ENCODE measurements at places on chromosomes 7 and 10.

DNA sequence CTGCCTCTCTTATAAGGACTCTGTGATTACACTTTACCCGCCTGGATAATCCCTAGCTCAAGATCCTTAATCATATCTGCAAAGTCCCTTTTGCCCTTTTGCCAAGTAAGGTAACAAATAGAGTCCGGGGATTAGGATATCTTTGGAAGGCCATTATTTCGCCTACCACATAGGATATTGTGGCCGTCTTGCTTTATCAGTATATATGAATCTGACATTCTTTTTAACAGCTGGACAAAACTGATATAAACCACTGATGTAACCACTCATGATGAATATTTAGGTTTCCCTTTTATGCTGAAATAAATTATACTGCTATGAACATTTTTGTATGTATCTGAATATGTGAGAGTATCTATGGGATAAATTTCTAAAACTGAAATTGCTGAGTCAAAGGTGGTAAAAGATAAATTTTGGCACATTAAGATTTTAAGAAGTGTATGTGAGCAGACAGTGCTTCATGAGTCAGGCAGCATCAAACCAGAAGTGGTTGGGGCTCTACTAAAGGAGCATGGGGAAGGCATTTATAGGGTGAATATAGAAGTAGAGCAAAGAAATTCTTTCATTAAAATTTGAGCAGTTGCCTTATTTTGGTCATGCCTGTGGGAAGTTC, 44.7 kb downstream of the AVL9 start:
- peak; percentile 94 for ATAC-seq

- peak; percentile 52 for ATAC-seq
Observed at GRCh38 chr10:129030996-129031843, 435.8 kb upstream of the MGMT start.

DNA sequence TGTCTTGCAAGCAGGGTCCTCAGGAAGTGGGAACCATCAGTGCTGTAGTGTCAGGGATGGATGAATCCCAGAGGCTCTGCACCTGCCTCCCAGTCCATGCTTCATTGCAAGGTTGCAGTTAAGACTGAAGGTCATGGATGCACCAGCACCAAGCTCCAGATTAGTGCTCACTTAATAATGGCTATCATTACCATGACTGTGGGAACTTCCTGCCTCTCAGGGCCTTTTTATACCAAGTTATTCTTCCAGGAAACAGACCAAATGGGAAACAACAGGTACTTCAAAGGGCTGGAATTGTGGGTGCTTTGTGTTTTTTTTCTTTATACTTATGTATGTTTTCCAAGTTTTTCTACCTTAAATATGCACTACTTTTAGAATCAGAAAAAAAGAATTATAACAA, 197.7 kb downstream of the CYP26A1 start:
- ATAC-seq: no peak

DNA sequence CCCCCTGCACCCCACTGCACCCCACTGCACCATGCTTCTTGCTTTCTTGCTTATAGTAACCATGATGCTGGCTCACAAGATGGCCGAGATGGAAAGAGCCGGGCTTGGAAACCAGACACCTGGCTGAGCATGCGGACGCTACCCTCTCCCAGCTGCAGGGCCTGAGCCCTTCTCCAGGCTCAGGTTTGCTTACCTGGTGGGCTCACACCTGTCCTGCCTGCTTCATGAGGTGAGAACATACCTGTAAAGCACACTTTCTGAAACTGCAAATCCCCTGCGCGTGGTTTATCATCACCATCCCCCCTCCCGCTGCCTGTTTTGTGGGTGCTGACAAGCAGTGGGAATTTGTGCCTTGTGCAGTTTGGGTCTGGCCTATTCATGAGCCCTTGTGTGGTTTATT, 302.7 kb downstream of the GLRX3 start:
- ATAC-seq: no peak

- no peak for ATAC-seq
Observed at GRCh38 chr7:119664601-119665000, 608.4 kb upstream of the KCND2 start.

- ATAC-seq: no peak
Observed at GRCh38 chr7:70334871-70335270, 736.6 kb downstream of the AUTS2 start.

DNA sequence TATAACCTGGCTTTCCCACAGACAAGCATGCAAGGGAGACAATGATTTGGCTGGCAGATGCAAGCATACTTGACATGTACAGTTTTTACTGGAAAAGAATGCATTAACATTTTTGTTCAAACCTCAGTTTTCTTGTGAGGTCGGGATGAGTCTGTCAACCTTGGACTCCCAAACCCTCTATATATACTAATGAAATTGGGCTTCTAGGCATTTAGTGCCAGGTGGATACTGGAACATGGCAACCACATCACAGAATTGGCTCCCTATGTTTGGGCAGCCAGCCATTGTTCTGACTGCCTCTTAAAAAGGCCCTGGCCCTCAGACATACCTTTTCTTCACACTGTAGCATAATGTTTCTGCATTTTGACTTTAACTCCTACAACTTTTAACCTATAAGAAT, 39.1 kb downstream of the CDK6 start:
- ATAC-seq: no peak

DNA sequence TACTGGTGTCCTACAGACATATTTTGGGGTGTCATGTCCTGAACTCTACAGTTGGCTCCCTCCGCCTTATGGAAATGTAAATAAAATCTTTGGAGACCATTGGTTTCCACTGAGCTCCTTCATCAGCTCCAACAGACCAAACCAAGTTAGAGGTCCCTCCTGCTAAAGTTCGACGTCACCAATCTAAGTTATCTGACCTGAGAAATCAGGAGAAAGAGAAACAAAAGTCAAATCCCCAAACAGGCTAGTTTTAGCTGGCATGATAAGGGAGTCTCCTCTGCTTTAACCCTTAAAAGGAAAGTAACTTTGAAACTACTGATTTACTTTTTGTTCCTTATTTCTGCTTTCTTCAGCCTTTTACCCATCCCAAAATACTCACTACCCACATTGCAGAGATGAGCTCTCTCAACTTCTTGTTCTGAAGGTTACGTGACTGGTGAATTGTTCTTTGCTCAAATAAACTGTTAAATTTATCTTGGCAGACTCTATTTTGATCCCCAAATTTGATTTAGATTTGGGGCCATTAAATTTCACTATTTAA, 39.9 kb downstream of the AVL9 start:
- ATAC-seq: no peak

DNA sequence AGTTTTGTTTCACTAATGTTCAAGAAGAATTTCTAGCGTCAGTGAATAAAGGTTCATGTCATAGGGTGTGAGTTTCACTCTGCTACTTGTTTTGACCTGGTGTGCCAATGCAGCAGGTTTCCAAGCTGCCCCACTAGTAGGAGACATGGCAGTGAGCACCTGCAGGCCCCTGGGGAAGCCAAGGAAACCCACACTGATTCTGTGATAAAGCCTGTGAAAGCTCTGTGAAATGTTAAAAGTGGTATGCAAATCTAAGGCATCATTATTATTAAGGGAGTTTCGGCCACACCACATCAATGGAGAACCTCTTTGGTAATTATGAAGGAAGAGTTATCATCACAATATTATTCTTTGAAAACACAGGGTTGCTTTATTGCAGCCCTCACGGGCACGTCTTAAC, 46.4 kb downstream of the ABCB5 start:
- no peak for ATAC-seq

DNA sequence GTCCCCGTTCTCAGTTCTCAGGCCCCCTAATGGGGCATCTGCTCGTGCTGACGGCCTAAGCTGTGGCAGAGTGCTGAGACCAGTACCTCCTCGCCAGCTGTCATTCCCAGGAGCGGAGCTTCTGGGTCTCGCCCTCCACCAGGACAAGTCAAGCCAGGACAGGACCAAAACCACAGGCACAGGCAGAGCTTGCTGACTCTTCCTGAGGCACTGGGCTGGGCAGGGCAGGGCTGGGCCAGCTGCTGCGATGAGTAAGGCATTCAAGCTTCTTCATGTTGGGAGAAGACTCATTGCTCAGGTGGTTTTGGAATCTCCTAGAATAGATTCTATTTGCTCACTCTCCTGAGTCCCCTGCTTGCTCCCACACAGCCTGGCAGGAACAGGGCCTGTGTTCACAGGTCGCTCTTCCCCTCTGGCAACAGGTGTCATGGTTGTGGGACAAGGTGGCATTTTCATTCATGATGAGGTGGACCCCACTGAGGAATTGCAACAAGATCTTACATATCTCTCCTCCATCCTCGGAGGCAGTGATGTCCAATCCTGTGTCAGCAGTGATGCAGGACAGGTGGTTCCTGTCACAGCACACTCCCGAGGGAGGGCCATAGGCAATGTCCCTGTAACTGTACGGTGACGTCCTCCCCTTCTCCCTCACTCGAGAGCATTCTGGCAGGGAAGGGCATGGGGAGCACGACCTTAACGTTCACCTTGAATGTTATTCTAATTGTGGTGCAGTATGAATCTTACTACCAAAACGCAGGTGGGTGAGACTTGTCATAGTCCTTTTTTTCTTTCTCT, 17.0 kb upstream of the SH3PXD2A start:
- ATAC-seq: no peak

Measured in activated CD4-positive, CD25-positive, alpha-beta regulatory T cell treated with anti-CD3 and anti-CD28 coated beads, Interleukin-2, amount 50 U/mL, for 24 hours (primary cell).